ENCODE measurements at places on chromosomes 5 and 9. TPM values are rescaled to one million over a fixed set of nuclear protein-coding genes. Genes with fewer than 3 reads are reported as not detected.

GRCh38 chr5:173775261-173776197 is 112.6 kb upstream of the CPEB4 start:
- DNase-seq: no peak
- H3K4me1 ChIP-seq: peaks cover 39% of the 10 kb centered on the region
- H3K27me3 ChIP-seq: peaks cover 7% of the 10 kb centered on the region
- peak overlapping the region; percentile 55 for H3K4me3 ChIP-seq
- H3K27ac ChIP-seq: no peak overlapping the region

MRPL36 gene
- 72.2 TPM for polyA plus RNA-seq

DNA sequence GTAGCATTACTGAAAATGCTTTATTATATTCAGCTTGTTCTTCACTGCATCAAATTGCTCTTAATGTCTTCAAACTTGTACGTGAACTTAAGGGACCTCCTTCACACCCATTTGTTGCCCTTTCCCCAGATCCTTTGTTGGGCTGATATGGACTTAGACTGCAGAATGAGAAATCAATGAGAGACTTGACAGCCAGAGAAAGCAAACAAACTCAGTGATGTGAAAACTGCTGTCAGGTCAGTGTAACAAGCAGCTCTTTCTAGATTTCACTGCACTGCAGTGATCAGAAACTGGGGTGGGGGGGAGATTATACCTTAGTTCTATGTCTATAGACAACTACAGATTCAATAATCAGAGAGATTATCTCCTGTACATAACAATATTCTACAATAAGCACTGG is 491.0 kb upstream of the DAP start:
- H3K36me3 ChIP-seq: no peaks in the 10 kb centered on the region
- H3K4me1 ChIP-seq: no peaks in the 10 kb centered on the region
- no peak overlapping the region for H3K27ac ChIP-seq

DNA sequence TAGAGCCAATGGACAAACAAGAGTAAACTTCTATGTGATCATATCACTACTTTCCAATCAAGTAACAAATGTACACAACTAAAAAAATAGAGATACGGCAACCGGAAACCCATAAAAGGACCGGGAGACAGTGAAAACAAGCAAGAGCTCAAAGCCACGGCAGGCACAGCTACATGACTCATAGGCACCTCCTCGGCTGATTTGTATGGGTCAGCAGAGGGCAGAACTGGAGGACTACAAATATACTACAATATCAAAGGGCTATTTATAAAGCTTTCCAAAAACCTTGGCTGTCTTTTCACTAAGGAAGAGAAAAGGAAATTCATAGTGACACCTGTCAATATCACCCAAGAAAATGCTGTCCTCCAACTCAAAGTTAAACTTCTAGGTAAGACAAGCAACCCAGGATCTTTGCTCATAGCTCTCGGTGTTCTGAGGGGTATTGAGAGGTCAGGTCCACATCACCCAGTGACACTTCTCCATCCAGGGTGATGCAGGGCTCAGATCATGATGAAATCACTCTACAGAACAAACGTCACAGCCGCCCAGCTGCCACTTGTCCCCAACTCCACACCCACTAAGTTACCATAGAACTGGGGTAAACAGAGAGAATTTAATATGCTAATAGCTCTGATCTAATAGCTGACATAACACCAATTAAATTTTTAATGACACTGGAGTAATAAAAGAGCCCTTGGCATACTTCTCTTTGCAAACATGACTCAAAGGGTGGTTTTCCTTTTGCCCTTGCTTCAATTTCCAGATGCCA is 41.3 kb downstream of the PFDN1 start:
- DNase-seq: no peak
- no peak overlapping the region for H3K4me3 ChIP-seq
- H3K36me3 ChIP-seq: peaks cover 22% of the 10 kb centered on the region
- no peaks in the 10 kb centered on the region for H3K27me3 ChIP-seq

SLC36A2 gene
- not detected for polyA plus RNA-seq

PRR16 gene
- 0.29 TPM for polyA plus RNA-seq

DNA sequence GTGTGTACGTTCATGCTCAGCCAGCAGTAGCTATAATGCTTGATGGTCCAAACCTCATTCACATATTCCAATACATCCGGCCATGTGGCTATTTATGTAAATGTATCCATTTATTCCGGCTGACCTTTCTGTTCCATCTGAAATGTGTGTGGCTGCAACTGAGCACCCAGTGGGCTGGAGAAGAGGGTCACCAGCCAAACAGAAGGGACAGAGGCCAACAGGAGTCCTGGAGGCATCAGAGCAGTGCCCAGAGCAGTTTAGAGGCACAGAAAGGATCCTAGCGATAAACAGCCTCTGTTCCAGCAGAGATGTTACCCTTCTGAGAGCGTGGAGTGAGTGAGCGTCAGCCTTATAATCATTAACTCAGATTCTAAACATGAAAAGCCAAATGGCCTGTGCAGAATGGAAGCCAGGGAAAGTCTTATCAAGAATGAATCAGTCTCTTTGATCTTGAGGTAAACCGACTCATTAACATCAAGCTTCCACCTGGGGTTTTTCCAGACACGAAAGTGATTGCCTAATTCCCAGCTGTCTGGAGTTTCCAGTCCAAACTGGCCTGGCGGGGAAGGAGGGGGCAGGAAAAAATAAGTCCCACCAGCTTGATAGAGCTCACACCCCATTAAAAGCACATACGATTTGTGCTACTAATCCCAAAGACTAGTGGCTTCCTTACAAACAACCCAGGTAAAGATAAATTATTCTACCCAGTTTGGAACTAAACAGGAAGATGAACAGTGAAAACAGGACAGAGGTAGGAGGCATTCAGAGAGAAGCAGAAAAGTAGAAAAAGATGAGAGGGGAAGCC is 55.7 kb downstream of the SUSD1 start:
- DNase-seq: no peak
- no peak overlapping the region for H3K27ac ChIP-seq
- no peaks in the 10 kb centered on the region for H3K27me3 ChIP-seq
- H3K36me3 ChIP-seq: peaks cover 20% of the 10 kb centered on the region
- no peak overlapping the region for H3K4me3 ChIP-seq

GRCh38 chr9:19464061-19464763 is 55.4 kb downstream of the ACER2 start:
- H3K4me1 ChIP-seq: peaks cover 12% of the 10 kb centered on the region
- peak overlapping the region; percentile 82 for H3K27ac ChIP-seq
- H3K4me3 ChIP-seq: peak overlapping the region; percentile 94
- no peaks in the 10 kb centered on the region for H3K36me3 ChIP-seq
- no peak for DNase-seq

DNA sequence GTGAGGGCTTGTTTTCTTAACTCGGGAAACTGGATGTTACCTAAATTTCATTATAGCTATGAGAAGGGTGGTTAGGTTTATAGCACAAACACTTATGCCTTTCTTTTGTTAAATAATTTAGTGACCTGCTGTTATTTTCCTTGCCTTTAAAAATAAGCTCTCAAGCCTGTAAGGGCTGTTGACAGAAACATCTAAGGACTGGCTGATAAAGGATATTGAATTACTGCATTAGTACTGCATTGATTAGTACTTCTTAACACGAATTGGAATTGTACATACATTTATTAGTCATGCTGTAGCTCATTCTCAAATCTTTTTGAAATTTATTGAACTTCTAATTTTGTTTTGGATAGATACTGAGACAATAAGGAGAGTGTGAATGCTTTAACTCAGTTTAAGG is 85.1 kb upstream of the DHFR start:
- peaks cover 24% of the 10 kb centered on the region for H3K36me3 ChIP-seq
- DNase-seq: no peak
- H3K27me3 ChIP-seq: no peaks in the 10 kb centered on the region

DNA sequence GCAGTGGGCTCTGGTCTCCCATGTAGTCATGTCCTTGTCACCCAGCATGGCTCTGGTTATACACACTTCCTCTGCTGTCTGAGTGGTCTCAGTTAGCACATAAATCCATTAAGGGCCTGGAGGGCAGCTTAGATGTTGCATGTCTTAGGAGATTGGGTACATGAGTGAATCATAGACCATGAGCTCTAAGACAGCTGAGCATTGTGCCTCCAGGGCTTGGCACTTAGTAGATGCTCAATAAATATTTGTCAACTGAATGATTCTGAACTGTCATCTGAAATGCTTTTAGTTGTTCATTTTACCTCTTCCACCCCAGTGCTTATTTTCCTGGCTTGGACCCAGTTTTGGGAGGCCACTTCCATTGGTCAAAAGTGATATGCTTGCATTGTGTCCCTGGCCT is 135.6 kb downstream of the BOD1 start:
- H3K36me3 ChIP-seq: no peaks in the 10 kb centered on the region
- no peak overlapping the region for H3K27ac ChIP-seq
- H3K27me3 ChIP-seq: peaks cover 1% of the 10 kb centered on the region

DNA sequence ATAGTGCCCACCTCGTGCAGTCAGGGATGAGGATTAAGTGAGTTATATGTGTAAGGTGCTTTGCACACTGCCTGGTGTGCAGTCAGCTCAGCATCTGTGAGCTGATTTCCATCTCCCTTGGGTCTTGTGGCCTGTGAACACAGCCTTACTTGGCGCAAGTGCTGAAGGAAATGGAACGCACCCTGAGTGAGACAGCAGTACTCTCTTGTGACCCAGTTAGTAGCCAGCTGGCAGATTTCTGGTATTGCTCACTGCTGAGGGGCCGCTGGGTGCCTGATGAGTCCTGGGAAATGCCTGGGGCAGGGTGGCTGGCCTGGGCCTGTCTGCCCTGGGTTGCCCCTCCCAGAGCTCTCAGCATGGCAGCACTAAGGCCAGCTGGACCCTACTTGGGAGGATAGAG is 90.9 kb upstream of the BOD1 start:
- H3K27me3 ChIP-seq: no peaks in the 10 kb centered on the region
- peaks cover 29% of the 10 kb centered on the region for H3K4me1 ChIP-seq
- no peaks in the 10 kb centered on the region for H3K36me3 ChIP-seq

DNA sequence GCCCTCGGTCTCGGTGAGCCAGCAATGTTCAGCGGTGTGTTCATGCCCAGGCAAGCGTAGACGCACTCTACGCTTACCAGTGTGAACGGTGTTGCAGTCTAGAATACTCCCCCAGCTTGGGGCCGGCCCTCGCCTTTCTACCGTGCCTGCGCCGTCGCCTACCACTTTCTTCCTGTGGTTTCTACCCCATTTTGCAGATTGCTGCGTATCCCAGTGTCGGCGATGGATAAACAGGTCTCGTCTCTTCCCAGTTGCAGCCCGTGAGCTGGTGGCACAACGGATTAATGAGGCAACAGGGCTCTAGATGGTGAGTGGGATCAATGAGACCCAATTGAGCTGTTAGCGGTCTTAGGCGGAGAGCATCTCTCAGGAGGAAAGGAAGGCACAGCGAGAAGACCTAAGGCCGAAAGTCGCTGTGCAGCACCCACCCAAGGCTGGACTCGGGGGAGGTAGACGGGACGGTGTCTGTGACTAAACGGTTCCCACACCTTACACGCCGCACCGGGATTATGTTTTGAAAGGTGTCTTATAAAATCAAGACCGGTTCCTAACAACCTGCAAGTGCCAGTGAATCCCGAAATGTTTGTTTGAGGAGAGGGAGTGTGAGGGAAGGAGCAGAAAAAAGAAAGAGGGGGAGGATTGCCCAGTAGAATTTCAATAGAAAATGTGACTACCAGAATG is 5.8 kb downstream of the OTP start:
- peaks cover 52% of the 10 kb centered on the region for H3K27me3 ChIP-seq
- peak overlapping the region; percentile 95 for H3K27ac ChIP-seq
- peaks cover 38% of the 10 kb centered on the region for H3K4me1 ChIP-seq
- H3K36me3 ChIP-seq: peaks cover 19% of the 10 kb centered on the region
- no peak for DNase-seq
